H9 (cell line): ENCODE measurements at places on chromosomes 1 and 21.

GRCh38 chr1:232287676-232288569 is 342.0 kb downstream of the SIPA1L2 start:
- no peak for DNase-seq

GRCh38 chr1:34655206-34655874 is 99.5 kb upstream of the GJB5 start:
- no peak for DNase-seq

- no peak for DNase-seq
These were observed 21.6 kb downstream of the AK5 start for GRCh38 chr1:77303387-77303786.

DNA sequence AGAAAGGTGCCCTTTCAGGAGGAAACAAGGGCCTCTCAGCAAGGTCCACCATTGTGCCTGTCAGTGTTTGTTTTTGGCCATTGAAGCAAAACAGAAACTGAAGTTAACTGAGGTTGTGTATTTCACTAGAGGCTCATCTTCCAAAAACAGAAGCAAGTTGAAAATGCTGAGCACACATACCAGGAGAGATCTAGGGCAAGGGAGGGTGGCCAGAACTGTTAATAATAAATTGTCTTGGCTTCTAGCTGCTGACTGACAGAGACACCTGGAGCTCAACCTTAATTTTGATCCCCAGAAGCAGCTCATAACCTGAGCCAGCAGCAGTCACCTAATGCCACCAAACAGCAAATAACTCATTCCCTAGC is 5.2 kb downstream of the AGMAT start:
- no peak for DNase-seq
